Endodermal cell (in vitro differentiated cells): ENCODE measurements at places on chromosomes 12 and 14. TPM values are rescaled to one million over a fixed set of nuclear protein-coding genes. Genes with fewer than 3 reads are reported as not detected.

- peak; percentile 45 for DNase-seq
These were observed 28.3 kb upstream of the BCDIN3D start for GRCh38 chr12:49871263-49871561.

- DNase-seq, result no peak
These were observed at the start of gene TAMALIN for GRCh38 chr12:52006726-52007157. TSS of gene TAMALIN (plus strand) at chr12:52006946. CDS start at chr12:52007020, 74 bp downstream.

Gene HOXC13
- not detected in 2 replicates for total RNA-seq

Gene ZNF410
- total RNA-seq, result 28.5 and 34.2 TPM in 2 replicates
